Thoracic aorta (tissue), 2 donors: ENCODE measurements at places on chromosomes 16 and 17. TPM values are rescaled to one million over a fixed set of nuclear protein-coding genes. Genes with fewer than 3 reads are reported as not detected.

The SERPINF2 gene
- 9.8 TPM for total RNA-seq

The CDH8 gene
- 7.0 TPM for total RNA-seq

The RNF112 gene
- 8.3 TPM for total RNA-seq

GRCh38 chr17:20200016-20200795 lies 191.0 kb downstream of the SPECC1 start:
- peaks cover 11% of the 10 kb centered on the region for H3K4me1 ChIP-seq
- H3K27me3 ChIP-seq, result no peaks in the 10 kb centered on the region
- no peak overlapping the region for H3K27ac ChIP-seq
- no peak for DNase-seq
- H3K36me3 ChIP-seq, result no peaks in the 10 kb centered on the region
